ENCODE measurements at places on chromosomes 13 and 19.

- peak; percentile 42 for DNase-seq
Measured at GRCh38 chr19:4172861-4173473, 9.4 kb downstream of the SIRT6 start.

- no peak for DNase-seq
Measured at GRCh38 chr13:73704587-73704986, 429.6 kb downstream of the KLF12 start.

DNA sequence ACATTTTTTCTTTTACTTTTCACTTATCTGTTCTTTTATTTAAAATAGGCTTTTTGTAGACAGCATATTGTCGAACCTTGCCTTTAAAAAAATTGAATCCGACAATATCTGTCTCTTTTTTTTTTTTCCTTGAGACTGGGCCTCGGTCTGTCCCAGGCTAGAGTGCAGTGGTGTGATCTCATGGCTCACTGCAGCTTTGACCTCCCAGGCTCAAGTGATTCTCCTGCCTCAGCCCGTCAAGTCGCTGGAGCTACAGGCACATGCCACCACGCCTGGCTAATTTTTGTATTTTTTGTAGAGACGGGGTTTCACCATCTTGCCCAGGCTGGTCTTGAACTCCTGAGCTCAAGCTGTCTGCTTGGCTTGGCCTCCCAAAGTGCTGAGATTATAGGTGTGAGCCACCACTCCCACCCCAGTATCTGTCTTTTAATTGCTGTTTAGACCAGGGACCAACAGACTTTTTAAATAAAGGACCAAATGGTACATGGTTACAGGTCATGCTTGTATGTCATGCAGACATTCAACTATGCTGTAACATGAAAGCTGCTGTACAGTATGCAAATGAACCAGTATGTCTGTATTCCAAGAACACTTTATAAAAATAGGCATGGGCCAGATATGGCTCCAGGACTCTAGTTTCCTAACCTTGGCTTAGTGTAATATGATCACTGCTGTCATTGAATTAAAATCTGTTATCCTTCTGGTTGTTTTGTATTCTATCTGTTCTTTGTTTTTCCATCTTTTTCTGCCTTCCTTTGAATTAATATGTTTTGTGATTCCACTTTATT is 80.3 kb downstream of the GJA3 start:
- no peak for DNase-seq

- peak; percentile 46 for DNase-seq
Measured at GRCh38 chr19:48510421-48511268, 990 bp downstream of the LMTK3 start.

GRCh38 chr19:8259142-8259921 is 48.8 kb downstream of the CD320 start:
- DNase-seq = no peak

DNA sequence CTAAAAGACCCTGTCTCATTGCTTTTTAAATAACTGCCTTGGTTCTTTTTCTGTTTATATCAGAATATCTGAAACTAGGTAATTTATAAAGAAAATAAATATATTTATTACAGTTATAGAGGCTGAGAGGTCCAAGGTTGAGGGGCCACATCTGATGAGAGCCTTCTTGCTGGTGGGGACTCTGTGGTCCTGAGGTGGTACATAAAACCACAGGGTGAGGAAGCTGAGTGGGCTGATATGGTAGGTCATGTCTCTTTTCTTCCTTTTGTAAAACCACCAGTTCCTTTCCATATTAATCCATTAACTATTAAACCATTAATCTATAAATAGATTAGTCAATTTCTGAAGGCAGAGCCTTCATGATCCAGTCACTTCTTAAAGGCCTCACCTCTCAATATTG is 109.5 kb upstream of the SPRY2 start:
- no peak for DNase-seq

- DNase-seq = no peak
Measured at GRCh38 chr19:10587022-10587838, at the start of gene AP1M2. Gene AP1M2, minus strand, starts transcription at chr19:10587312. Its CDS starts 81 bp downstream, at chr19:10587231.
